ENCODE measurements at places on chromosomes 4 and X. TPM values are rescaled to one million over a fixed set of nuclear protein-coding genes. Genes with fewer than 3 reads are reported as not detected.

Gene RENBP
- 5.7 TPM for total RNA-seq

Gene LDB2
- total RNA-seq, result 7.4 TPM

Gene PABPC1L2A
- not detected for total RNA-seq

Gene CXCL6
- not detected for total RNA-seq

Gene PFKFB1
- 0.99 TPM for total RNA-seq

Gene HSFX3
- not detected for total RNA-seq

Gene PCYT1B
- total RNA-seq, result 41.1 TPM

Gene USO1
- 47.9 TPM for total RNA-seq

Gene KCND1
- 1.1 TPM for total RNA-seq

Gene CYBB
- total RNA-seq, result 0.60 TPM

Gene ARHGAP36
- total RNA-seq, result not detected

Gene LARP1B
- total RNA-seq, result 16.7 TPM

Gene TLR10
- total RNA-seq, result not detected

Gene ZNF732
- total RNA-seq, result 1.7 TPM

Gene BEX1
- total RNA-seq, result 179 TPM

Gene TMEM175
- total RNA-seq, result 31.6 TPM

Gene GPR143
- total RNA-seq, result 6.3 TPM

Gene CLTRN
- 0.32 TPM for total RNA-seq

Gene PDLIM3
- total RNA-seq, result 43.2 TPM

Gene NOX1
- total RNA-seq, result 3.1 TPM

Gene PRR32
- total RNA-seq, result not detected

Gene SSX3
- total RNA-seq, result not detected

Gene CTAG2
- total RNA-seq, result not detected

Gene TEX13C
- not detected for total RNA-seq

Gene BST1
- total RNA-seq, result 0.60 TPM

Gene SLC16A2
- total RNA-seq, result 14.5 TPM

Gene FAAH2
- 4.4 TPM for total RNA-seq

Gene FGA
- total RNA-seq, result not detected

Gene HTRA3
- total RNA-seq, result 15.7 TPM

Gene LRAT
- total RNA-seq, result 2.5 TPM

Gene UGT2B10
- not detected for total RNA-seq

Gene BMP3
- not detected for total RNA-seq

Gene MED14
- 26.7 TPM for total RNA-seq

Gene DNAAF6
- not detected for total RNA-seq

Gene SYP
- total RNA-seq, result 0.45 TPM

Gene RNF128
- total RNA-seq, result 0.18 TPM

Gene SPIN2A
- total RNA-seq, result 0.51 TPM

Gene RHOXF2
- total RNA-seq, result not detected

Gene UCP1
- total RNA-seq, result not detected

Gene GRIA2
- not detected for total RNA-seq

Gene GLRA3
- total RNA-seq, result not detected

Gene ENPP6
- not detected for total RNA-seq

Gene POU3F4
- total RNA-seq, result 0.03 TPM

Gene SSX2B
- not detected for total RNA-seq

Gene ADH7
- not detected for total RNA-seq

Gene SMIM31
- not detected for total RNA-seq

Gene FAT4
- total RNA-seq, result 5.6 TPM

Gene PALLD
- total RNA-seq, result 131 TPM
